ENCODE measurements at places on chromosomes 4 and X. TPM values are rescaled to one million over a fixed set of nuclear protein-coding genes. Genes with fewer than 3 reads are reported as not detected.

GRCh38 chrX:124211312-124211942, 121.0 kb upstream of the TEX13D start:
- no peak for DNase-seq

GRCh38 chrX:153651540-153652079, 4.6 kb downstream of the DUSP9 start:
- DNase-seq: no peak

GRCh38 chr4:54386042-54386669, 157.1 kb downstream of the PDGFRA start:
- DNase-seq: no peak

GRCh38 chrX:130085551-130086446, 24.5 kb downstream of the ELF4 start:
- DNase-seq: no peak

GRCh38 chr4:16715482-16715881, 183.0 kb downstream of the LDB2 start:
- DNase-seq: no peak

PSAPL1 gene
- total RNA-seq: not detected

VCX2 gene
- not detected for total RNA-seq

HEPH gene
- 241 TPM for total RNA-seq

GAGE12J gene
- not detected for total RNA-seq

ARSD gene
- 104 TPM for total RNA-seq

Measured in left colon (tissue), 2 donors.